ENCODE measurements at places on chromosomes 4 and X. TPM values are rescaled to one million over a fixed set of nuclear protein-coding genes. Genes with fewer than 3 reads are reported as not detected.

Gene BEX1
- 0.75 TPM for total RNA-seq

Gene DAPP1
- total RNA-seq = 4.8 TPM

Gene ITGB1BP2
- 1.1 TPM for total RNA-seq

Gene AMTN
- total RNA-seq = not detected

Gene MAGEC1
- not detected for total RNA-seq

Gene GAGE12J
- total RNA-seq = not detected

Gene MTTP
- 96.7 TPM for total RNA-seq

- no peak for DNase-seq
Measured at GRCh38 chrX:50161127-50161526, 39.7 kb downstream of the AKAP4 start.

GRCh38 chr4:36841583-36842326 lies 402.8 kb upstream of the NWD2 start:
- no peak for DNase-seq

- DNase-seq = no peak
Measured at GRCh38 chrX:118181030-118181429, 64.4 kb upstream of the KLHL13 start.

DNA sequence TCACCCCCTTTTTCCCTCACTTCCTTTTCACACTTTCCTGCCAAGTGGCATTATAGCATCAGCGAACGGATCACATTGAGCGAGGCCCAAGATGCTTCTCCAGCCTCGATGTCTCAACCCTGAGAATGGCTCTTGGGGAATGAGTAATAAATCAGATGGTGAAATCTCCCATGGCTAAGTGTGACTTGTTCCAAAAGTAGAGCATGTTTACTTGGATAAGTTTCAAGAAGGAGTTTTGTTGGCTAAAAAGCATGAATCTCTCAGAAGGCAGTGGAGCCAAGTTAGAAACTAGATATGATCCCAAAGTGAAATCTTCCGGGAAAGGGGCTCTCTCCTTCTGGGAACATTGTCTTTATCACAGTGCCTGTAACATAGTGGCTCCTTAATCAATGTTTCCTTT lies 316.3 kb downstream of the CAMK2D start:
- no peak for DNase-seq

GRCh38 chr4:81485310-81485980 lies 13.7 kb upstream of the RASGEF1B start:
- no peak for DNase-seq

- DNase-seq = no peak
Measured at GRCh38 chrX:44927398-44927797, 54.4 kb downstream of the KDM6A start.

- no peak for DNase-seq
Measured at GRCh38 chr4:20302336-20302735, 50.6 kb downstream of the SLIT2 start.

DNA sequence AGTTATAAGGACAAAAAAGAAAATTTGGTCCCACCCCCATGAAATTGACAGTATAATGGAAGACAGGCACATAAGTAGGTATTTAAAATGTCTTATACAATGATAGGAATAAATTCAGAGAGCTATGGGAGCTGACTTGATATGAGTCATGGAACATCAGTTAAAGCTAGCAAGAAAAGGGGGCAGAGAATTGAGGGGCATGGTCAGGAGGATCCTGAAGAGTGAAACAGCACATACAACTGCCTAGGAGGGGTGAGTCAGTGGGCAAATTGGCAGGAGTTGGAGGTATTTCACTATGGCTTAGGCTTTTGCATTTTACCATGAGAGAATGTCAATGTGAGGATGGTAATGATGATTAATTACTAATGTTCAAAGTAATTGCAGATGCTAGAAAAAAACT lies 95.4 kb upstream of the BANK1 start:
- DNase-seq = no peak

- no peak for DNase-seq
Measured at GRCh38 chr4:40211224-40212185, 14.7 kb downstream of the RHOH start.

DNA sequence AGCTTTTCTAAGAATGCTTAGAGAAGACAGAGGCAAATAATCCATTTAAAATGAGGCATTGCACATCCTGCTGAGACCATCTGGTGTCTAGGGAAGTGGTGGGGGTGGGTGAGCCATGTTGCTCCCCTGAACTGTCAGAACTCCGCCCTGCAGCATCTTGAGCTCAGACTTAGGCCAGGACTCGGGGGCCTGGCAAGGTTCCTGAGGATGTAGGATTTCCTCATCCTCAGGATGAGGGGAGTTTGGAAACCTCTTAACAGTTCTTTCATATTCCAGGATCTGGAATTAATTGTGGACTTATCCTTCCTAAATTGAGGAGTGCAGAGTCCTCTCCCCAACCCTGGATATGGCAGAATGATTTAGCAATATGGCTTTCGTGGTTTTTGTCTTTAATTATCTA lies 6.6 kb downstream of the TLL1 start:
- DNase-seq = no peak

DNA sequence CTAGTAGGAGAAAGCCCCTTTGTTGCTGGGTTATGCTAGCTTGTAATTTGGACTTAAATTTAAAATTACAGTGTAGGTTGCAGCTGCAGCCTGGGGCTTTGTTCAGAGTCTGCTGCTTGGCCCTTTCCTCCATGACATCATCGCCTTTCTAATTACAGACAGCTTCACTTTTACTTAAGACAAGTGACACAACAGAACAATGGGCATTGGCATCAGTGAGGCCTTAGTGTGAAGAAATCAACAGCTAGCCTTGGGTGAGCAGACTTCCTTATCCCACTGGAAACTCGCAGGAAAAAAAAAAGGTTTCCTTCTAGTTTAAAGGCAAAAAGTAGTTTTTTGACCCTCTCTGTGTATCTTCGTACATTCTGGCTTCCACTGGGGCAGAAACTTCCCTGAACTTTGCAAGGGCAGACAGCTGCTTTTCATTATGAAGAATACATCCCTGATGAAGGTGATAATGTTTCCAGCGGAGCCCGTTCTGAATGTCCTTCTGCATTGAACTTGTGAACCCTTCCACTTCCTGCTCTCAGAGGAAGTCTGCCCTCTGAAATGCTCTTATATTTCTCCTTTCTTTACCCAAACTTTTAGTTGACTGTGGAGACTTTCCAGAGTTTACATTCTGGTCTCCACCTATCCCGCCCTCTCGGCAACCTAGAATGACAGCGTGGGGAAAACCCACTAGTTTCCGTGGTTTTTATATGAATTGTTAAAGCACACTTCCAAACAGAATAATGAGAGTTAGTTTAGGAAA lies 123.2 kb upstream of the FAM9C start:
- no peak for DNase-seq

GRCh38 chr4:168919706-168920324 lies 90.2 kb downstream of the CBR4 start:
- no peak for DNase-seq

DNA sequence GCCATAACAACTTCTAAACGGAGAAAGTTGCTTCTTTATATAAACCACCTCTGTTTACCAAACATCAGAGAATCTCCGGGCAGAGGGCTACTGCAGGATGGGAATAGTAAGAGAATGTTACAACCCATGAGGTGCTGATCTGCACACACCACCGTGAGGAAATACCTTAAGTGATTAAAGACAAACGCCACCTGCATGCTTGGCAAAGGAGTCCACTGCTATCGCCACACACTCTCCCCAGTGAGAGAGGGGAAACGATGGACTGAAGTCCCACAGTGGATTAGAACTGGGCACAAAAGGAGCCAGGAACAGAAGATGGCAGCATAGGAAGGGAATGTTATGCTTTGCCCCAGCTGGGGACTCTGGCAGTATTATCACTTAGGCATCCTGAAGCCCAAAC lies 15.6 kb downstream of the MAML3 start:
- DNase-seq = no peak

DNA sequence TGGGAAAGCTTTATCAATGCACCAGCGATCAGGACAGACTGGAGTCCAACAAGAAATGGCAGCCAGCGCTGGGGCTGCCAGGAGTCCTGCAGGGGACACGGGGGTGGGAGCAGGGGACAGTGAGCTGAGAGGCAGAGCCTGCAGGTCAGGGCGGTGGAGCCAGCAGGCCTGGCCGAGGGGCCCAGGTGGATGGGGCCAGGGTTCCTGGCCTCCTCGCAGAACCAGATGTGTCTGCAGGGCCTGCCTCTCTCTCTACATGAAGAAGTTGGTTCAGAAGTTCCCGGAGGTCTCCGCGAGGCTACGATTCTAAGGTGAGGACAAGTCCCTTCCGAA lies 63.6 kb downstream of the CPZ start:
- DNase-seq = no peak

GRCh38 chr4:182866746-182867145 lies 50.4 kb downstream of the DCTD start:
- DNase-seq = no peak

GRCh38 chrX:38225093-38225492 lies 4.4 kb upstream of the SRPX start:
- no peak for DNase-seq

DNA sequence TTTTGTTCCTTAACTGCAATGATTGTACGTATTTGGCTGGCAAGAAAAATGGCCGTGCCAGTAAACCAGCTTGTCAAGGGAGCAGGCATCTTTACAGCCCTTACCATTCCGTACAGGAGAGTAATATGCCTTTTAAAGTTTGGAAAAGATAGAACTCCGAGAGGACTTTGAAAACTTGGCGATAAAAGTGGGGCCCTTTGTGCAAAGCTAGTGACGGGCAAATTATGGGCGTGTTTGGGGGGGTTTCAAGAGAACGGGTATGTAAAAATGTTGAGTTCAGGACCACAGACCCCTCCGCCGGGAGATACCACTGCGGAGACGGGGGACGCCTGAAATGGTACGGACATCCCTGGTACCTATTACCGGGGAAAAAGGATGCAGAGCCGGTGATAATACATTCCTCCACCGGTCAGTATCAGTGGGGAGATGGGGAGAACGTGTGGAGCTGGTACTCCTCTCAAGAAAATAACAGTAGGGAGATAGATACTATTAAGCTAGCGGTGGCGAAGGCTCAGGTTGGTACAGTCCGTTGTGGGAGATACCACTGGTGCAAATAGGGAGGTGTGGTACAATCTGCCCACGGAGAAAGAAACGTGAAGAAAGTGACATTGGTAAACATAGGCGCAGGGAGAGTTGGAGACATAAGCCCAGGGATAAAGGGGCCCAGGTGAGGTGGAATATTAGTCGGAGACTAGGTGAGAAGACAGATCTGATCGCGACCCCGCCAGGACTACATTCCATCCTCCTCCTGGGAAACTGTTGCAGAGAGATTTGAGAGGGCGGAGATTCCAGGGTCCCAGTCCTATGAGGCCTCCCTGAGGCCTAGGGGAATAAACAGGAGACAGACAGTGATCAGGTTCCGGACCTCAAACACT lies 14.5 kb downstream of the SPACA5 start:
- peak; percentile 79 for DNase-seq

DNA sequence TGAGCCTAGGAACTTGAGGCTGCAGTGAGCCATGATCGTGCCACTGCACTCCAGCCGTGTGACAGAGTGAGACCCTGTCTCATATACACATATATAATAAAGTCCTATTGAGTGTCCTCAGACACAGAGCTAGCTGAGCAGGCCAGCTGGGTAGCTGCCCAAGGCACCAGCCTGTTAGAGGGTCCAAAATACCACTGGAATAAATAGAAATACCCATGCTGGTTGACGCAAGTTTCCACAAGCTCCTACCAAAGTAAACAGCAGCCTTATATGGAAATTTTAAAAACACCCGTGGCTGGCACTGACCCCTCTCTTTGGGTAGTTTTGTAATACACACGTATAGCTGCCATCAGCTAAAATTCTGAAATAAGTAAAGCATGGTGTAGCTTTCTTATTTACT lies 348.6 kb downstream of the BCOR start:
- DNase-seq = no peak

DNA sequence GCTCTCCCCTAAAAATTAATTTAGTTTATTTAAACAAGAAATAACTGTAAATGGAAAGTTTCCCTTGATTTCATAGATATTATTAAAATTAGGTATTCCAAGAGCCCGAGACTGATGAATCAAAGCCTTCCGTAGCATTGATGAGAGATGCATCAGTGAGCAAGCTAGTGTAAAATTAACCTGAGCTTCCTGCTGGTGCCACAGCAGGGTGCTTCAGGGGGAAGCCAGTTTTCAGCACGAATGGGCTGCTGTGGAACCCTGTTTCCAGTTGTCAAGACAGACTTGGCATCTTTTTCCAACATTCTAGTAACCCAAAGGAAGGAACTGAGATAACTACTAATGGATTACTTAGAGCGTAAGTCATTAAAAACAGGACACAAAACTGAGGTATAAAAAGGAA lies 221.7 kb downstream of the RBMX2 start:
- DNase-seq = no peak

DNA sequence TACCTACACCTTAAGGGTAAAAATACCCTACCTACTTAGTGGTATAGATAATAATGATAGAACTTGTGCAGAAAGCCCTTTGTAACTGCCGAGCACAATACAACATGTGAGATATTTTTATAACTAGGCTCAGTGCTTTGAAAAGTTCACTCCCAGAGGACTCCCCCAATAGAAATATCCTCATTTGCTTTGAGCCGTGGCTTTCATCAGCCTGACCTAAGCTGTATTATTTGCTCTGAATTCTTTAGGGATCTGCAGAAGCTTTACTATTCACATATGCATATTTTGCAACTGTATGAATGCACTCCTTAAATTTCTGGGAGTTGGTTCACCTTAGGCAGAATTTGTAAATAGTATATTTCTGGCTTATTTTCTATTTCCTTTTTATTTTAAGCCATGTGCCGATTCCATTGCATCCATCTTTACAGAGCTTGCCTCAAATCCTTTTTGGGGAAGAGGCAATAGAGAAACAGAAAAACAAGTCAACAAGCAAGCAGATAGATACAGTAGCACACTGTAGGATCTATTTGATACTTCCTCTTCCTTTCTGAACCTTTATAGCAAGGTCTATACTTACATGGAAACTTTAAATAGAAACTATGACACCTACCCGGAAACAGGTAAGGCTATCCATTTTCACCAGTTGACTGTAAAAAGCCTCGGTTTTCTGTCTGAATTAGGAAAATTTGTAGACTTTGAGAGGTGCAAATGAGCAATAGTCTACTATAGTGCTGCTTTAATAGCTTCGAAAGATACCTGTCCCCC lies 242.5 kb upstream of the VCX3A start:
- no peak for DNase-seq

GRCh38 chrX:108070891-108071290 lies 20.5 kb downstream of the PSMD10 start:
- DNase-seq = no peak

DNA sequence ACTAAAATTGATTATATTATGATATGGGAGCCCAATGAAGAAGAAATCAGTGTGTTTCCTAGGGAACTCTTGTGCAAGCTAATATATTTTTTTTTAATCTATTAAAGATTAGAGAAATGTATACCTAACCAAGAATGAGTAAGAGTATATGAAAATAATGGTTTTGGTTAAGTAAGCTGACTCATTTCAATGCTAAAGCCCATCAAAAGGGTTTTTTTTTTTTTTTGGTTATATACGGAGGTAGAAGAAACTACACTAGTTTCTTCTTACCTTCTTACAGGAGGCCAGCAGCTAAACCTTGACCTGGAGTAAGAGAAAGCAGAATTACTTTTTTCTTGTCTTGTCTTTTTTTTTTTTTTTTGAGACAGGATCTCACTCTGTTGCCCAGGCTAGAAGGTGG lies 27.5 kb downstream of the RUFY3 start:
- DNase-seq = no peak

- DNase-seq = no peak
Measured at GRCh38 chr4:1246901-1247863, 1.7 kb downstream of the CTBP1 start.

GRCh38 chr4:76714226-76714625 lies 183.7 kb downstream of the SOWAHB start:
- DNase-seq = no peak

GRCh38 chr4:52126966-52127365 lies 75.9 kb downstream of the SPATA18 start:
- no peak for DNase-seq

GRCh38 chr4:163757219-163757618 lies 262.7 kb downstream of the TMA16 start:
- DNase-seq = no peak

All from liver (tissue), 10 donors.